8988T (cell line): ENCODE measurements at places on chromosomes 5 and 9.

DNA sequence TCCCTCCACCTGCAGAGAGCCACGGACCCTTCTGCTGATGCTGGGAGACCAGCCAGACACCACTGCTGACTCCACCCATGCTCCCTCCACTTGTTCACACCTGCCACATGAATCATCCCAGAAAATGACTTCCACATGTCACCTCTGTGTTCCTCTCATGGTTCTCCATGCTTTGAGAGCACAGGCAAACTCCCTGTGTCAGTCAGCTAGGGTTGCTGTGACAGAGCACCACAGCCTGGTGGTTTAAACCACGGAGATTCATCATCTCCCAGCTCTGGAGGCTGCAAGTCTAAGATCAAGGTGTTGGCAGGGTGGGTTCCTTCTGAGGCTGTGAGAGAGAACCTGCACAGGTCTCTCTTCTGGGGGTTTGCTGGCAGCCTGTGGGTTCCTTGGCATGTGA lies 381.4 kb downstream of the GADD45G start:
- DNase-seq = no peak

DNA sequence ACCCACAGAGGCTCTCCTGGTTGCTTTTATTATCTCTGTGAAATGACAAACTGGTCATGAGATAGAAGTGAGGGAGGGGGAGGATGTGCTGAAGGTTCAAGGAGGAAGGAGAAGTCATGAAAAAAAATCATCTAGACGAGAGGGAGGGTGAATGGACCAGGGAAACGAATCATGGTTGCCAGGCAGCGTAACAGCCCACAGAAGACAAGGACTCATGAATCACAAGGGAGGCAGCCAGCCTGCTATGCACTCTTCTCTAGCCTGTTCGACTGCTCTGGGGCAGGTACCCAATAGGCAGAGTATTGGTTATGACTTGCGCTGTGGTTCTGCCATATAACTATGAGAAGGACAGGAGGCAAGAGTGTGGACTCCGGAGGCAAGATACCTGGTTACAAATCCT lies 475.2 kb downstream of the CDK5RAP2 start:
- no peak for DNase-seq

DNA sequence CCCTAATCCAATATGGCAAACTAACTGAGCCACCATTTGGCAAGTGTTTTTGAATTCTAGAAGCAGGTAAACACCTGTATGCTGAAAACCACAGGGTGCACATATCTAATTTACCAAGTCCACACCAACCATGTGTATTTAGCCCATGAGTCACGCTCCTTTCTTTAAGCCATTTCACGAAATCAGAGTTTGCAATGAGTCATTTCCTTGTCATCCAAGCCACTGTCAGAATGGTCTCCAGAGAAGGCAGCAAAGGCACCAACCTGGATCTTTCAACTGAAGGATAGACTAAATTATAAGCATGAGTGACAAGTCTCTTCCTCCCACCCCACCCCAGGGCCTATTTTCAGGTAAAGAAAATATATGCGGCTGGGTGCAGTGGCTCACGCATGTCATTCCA lies 110.0 kb downstream of the PAX5 start:
- DNase-seq = peak; percentile 72

GRCh38 chr5:1883925-1884677 lies 1.4 kb upstream of the IRX4 start:
- DNase-seq = peak; percentile 61

GRCh38 chr9:112487799-112488340 lies 1.2 kb downstream of the KIAA1958 start:
- DNase-seq = no peak

DNA sequence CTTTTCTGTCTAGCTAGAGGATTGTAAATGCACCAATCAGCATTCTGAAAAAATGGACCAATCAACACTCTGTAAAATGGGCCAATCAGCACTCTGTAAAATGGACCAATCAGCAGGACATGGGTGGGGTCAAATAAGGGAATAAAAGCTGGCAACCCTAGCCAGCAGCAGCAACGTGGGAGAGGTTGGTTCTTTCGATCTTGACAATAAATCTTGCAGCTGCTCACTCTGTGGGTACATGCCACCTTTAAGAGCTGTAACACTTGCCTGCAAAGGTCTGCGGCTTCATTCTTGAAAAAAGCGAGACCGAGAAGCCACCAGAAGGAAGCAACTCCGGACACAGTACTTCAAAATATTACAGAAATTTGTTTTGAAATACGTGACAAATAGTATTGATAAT lies 424.6 kb upstream of the CDH9 start:
- no peak for DNase-seq

DNA sequence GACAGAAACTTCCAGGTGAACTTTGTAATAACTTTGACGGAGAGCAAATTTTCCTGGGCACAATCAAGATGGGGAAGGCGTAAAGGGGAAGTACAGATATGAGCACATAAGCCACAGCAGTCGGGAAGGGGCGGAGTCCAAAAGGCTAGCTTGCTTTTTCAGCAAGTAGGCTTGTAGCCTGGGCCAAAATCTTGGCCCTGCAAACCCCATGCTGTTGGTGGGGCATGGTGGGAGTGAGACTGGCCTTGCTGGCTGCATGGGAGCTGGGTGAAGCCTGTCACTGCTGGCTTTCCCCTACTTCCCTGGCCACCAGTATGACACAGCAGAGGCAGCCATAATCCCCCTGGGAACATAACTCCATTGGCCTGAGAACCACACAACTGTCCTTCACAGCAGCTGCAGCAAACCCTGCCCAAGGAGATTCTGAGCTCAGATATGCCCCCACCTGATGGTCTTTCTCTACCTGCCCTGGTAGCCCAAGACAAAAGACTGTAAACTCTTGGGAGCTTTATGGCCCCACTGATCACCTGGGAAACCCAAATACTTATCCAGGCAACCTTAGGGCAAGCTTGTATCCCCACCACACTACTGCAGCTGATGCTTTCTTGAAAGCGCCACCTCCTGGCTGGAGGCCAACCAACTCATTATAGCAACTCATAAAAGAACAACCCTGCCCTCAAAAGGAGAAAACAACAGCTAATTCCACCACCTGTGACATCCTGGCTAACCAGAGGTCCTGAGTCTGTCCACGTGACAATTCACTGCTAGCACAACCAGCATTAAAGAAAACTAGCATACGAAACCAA lies 24.0 kb downstream of the DCTN4 start:
- DNase-seq = no peak

GRCh38 chr5:9139344-9139743 lies 406.5 kb downstream of the SEMA5A start:
- no peak for DNase-seq

- DNase-seq = peak; percentile 42
These were observed 502.4 kb downstream of the GADD45G start for GRCh38 chr9:90107040-90107725.
